Right renal cortex interstitium (tissue), 3 donors: ENCODE measurements at places on chromosomes 7 and 10.

DNA sequence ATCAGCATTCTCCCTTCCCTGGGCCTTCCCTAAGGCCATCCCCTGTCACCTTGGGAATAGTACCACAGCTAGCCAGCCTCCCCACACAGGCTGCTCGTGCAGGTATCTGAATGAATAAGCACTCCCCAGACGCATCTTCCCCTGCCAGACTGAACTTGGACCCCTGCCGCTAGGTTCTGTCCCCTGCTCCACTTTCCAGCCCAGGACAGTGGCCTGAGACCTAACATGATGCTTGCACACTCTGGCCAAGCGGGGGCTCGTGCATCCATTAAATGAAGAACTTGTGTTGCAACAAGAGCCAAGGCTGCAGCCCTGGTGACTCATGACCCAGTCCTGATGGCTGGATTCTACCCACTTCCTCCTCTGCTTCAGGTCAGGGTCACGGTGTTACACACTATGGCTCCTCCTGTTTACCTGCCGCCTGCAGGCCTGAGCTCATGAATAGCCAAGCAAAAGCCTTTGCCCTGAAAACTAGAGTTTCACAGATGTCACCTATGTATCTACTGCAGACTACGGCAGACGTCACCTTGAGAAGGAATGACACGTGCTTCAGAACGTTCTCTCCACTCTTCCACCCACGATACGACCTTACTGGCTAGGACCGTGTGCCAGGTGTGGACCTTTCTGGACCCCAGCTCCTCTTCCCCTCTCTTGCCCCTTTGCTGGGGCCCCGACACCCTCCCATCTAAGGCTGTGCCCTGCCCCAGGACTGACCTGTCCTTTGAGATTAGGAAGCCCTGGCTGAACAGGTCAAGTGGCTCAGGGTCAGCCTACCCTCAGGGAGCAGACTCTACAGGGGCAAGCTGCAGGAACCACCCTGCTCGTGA lies 6.5 kb downstream of the ASB13 start:
- no peak for DNase-seq

DNA sequence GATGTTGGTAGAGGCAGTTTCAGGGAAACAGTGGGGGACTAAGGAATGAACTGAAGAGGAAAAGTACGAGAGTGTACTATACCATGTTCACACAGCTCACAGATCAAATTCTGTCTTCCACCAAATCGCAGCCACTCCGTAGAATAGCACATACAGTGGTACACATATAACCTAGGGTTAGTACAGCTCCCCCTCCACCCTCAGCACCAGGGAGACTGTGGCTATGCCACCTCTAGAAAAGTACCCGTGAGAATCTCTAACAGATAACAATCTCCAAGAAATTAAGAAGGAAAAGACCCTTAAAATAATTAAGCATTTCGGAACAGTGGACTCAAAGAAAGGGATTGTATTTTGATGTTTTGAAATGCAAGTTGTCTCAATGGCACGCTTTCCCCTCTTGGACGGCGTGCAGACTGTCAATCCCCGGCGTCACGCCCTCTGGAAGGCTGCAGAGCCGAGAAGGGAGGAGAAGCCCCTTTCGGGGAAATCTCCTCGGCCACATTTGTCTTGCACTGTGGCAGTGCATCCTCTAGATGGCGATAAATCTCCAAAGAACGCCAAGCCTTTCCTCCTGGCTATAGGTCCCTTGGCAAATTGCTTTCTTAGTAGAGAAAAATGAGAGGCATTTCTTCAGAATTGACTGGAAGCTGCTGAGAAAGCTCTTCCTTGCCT lies 345.0 kb downstream of the REEP3 start:
- DNase-seq: peak; percentile 61

DNA sequence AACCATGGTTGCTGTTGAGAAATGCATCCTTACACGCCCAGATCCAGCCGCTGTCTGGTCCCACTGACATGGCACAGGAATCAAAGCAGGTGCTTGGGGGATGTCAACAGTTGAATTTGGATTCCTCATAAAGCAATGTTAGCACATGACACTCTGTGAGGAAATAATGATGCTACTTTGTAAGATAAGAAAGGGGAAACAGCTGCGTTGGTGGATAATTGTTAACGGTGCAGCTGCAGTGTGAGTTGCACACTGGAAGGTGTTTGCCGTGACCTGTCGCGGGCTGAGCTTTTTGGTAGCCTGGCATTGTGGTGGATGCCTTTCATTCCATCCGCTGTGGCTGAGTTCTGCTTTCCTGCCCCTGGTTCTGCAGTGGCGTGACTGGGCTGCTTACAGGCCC lies 113.9 kb downstream of the MGMT start:
- DNase-seq: no peak

DNA sequence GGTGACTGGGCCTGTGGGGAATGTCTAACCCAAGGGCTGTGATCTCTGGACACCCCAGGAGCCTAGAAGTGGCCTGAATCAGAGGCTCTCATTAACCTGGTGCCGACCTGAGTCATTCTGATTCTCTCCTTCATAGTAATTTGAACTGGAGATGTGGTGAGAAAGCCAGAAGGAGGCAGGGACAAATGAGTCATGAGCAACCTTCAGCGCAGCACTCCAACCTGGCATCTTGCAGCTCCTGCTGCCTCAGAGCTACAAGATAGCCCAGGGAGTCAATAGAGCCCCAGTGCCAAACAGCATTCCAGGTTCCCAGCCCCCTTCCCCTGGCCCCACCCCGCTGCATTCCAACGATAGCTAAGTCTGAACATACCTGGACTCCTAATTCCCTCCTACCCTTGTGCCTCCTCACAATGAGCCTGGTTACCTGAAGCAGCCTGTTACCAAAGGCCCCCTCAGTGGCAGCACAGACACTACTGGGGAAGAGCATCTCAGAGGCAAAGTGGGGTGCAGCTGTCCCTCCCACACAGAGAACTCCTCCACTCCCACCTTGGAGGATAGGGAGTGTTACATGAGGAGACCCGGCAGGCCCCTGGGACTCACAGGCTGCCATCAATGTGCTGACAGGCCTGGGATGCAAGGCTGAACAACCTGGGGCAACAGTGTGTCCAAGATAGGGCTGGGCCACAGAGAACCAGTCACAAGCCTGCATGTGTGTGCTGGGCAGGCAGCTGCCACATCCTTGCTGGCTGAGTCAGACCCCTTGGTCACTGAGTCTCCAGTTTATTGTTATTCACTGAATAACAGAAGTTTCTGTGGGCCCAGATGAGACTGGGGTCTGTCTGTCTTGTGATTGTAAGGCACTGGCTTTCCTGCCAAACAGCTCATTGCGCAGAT lies 76.8 kb upstream of the LEP start:
- no peak for DNase-seq

DNA sequence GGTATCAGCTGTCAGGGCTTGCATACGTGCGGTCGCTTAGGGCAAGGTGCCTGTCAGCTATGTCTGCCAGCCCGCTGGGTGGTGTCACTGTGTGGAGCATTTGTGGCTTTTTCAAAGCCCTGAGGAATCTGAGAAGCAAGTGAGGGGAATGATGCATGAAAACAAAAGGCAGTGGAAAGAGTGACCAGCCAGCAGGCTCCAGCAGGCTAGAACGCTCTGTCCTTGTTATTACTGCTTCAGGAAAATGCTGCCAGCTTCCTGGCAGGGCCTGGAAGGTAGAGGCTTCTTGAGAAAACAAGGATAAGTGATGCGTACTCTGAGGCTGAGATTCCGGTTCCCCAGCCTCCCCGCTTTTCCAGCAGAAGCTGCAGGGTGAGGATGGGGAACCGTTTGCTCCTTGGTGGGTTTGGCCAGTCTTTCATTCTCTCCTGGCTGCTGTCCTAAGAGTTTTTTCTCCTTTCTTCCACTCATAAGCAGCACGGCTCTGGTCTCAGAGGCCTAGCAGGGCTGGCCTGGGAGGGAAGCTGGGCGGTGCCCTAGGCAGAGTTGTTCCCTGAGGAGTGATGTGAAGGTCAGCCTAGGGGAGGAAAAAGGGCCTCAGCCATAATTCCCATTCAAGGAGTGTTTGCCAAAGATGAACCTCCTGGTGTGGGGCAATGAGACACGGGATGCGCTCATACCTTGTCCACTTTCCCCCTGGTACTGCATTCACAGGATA lies 42.8 kb upstream of the MKLN1 start:
- DNase-seq: no peak

- no peak for DNase-seq
These were observed 76.6 kb downstream of the SUGCT start for GRCh38 chr7:40211276-40212003.

DNA sequence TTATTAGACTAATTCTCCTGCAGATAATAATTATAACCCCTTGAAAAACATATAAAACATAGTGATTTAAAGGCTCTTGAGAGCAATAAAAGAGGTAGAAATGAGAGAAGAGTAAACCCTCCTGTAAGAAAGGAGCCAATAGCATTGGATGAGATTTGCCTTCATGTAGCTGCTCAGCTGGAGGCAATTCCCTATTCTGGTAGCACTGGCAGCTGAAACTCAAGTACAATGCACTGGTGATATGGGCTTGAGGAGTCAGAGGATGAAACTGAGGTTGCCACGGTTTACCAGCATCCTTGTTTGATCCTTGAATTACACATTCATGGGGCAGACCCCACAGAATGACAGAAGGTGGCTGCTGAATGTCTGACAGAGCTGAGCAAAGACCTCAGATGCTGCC lies 76.4 kb downstream of the CTTNBP2 start:
- DNase-seq: no peak

GRCh38 chr10:33347211-33347610 lies 12.7 kb upstream of the NRP1 start:
- DNase-seq: no peak

GRCh38 chr7:158783595-158783994 lies 45.7 kb downstream of the ESYT2 start:
- DNase-seq: no peak

DNA sequence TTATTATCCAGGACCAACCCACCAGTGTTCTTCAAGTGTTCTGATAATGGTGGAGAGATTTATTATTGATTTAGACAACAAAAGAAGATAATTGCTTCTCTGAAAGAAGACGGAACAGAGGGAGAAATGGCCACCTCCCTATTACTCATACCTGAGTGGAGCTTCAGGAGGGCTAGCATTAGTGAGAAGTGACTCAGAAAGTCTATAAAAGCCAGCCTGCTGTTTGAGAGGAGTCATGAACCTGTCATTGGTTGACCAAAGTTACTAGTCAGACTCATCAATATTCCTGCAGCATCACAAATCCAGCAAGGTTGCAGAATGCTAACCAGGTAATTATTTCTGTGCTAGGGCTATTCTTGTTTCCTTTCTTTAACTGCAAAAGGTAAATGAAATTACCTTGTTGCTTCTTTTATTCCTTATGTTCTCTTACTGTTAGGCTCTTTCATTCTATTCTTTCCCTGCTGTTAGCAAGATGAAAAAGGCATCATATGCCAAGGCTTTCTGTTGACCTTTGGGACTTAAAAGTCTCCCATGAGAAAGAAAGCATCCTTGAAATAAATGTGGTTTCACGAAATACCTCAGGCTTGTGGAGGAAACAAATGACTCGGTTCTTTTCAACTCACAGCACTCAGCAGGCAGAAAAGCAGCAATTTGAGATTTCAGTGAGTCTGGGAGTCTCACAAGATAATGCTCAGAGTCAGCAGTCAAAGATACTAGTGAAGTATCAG lies 256.4 kb upstream of the PHYHIPL start:
- no peak for DNase-seq

DNA sequence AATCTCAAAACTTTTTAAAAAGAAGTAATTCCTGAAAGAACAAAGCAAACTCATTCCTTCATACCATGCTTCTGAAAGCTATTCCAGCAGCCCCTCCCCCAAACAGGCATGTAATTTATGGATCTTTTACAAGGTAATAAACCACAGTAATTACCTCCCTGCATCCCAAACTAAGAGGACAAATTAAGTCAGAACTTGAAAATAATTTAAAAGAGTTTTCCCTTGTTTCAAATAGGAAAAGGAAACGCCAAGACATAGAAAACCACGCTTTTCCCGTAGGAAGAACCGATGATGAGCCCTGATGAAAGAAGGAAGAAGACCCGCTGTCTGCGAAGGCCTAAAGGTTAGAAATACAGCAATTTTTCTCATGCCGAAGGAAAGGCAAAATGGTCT lies 8.9 kb downstream of the HOXA4 start:
- DNase-seq: no peak

DNA sequence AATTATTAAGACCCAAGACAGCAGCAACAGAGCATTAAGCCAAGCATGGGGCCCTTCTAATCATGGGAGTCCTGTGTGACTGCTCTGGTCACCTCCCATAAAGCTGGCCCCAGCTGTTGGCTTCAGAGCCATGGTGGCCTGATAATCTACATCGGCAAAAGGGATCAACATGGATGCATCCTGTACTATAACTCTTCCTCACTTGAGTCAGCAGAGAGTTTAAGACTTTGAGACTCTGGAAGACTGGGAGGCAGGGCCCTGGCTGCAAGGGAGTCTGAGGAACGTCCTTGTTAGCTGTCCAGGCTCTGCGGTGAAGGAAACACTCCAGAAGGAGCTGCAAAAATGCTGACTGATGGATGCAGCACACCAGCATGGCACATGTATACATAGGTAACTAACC lies 95.0 kb upstream of the KIAA1217 start:
- DNase-seq: no peak

DNA sequence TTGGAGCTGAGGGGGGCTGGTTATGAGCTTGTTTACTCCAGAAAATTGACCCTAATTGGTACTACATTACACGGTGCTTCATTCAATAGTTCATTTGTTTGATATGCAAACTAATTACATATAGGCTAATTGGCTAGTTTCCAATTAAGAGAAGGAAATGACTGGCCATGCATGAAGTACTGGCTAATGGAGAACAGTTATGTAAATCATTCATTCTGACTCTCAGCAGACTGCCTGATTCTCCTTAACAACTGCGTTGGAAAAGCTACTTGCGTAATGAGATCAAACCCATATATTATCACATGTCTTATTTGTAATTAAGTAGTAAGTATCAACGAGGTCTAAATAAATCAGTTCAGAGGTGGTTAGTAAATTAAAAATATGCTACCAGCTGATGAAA lies 81.8 kb upstream of the CTTNBP2 start:
- DNase-seq: no peak

DNA sequence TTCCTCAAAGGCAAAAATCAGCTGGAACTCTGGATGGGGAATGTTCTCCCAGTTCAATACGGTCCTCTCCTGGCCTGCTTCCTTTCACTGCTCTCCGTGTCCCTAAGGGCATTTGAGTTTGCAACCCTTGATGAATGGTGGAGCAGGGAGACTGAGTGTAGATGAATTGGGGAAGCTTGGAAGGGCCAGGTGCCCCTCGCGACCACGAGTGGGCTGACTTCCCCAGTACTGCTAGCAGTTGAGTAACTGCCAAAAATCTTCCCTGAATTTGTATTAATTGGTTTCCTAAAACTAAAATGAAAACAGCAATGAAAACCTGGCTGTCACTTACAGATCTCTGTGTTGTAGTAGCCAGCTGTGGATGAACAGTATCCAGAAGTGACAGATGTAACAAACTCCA lies 13.6 kb downstream of the IRF5 start:
- DNase-seq: no peak

DNA sequence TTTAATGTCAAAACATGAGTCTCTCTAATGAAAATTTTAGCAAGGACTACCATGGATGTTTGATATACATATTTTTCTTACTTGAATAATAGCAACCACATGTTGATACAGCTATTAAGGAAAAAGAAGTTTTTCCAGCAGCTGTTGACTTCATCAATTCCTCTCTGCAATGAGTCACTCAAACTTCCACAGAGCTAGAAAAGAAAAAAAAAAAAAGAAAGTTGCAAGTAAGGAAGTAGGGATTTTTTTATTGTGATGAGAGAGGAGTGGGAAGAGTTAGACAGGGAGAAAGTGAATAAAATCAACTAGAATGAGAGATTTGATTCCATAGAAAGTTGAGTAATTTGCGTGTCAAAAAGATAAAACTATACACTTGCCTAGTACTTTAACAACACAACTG lies 46.2 kb downstream of the CAV1 start:
- no peak for DNase-seq
